ENCODE measurements at places on chromosomes 5 and 9. TPM values are rescaled to one million over a fixed set of nuclear protein-coding genes. Genes with fewer than 3 reads are reported as not detected.

GRCh38 chr5:95045181-95045965 is 239.5 kb downstream of the MCTP1 start:
- DNase-seq: no peak
- no peaks in the 10 kb centered on the region for H3K27me3 ChIP-seq
- no peak overlapping the region for H3K27ac ChIP-seq

DNA sequence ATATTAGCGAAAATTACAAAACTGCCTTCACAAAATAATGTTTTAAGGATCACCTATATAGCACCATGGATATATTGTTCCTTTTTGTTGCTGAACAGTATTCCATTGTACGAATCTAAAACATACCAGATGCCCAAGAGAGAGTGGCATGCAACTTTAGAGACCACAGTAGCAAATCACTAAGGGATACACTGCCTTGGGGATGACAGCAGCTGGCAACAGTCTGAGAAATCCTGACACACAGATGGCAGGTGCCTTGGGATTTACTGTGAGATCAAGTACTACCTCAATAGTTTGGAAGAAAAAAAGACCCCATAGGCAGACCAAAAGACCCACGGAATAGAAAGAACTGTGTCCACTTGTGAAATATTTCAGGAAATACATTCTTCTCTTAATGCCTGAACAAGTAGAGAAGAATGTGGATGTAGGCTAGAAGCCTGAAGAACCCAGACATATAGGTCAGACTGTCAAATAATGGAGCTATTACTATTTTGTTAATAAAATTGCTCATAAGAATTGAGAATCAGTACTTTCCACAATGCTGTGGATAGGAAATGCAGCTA is 53.4 kb downstream of the PLPP1 start:
- no peak for DNase-seq
- H3K4me1 ChIP-seq: no peaks in the 10 kb centered on the region

- no peaks in the 10 kb centered on the region for H3K27me3 ChIP-seq
- no peak overlapping the region for H3K27ac ChIP-seq
- no peak overlapping the region for H3K4me3 ChIP-seq
- no peaks in the 10 kb centered on the region for H3K4me1 ChIP-seq
- DNase-seq: no peak
- no peaks in the 10 kb centered on the region for H3K36me3 ChIP-seq
These were observed 42.9 kb upstream of the GALNT10 start for GRCh38 chr5:154147666-154148065.

- no peaks in the 10 kb centered on the region for H3K27me3 ChIP-seq
- H3K4me3 ChIP-seq: no peak overlapping the region
- no peaks in the 10 kb centered on the region for H3K36me3 ChIP-seq
These were observed 127.8 kb downstream of the ZNF354C start for GRCh38 chr5:179187681-179188575.

DNA sequence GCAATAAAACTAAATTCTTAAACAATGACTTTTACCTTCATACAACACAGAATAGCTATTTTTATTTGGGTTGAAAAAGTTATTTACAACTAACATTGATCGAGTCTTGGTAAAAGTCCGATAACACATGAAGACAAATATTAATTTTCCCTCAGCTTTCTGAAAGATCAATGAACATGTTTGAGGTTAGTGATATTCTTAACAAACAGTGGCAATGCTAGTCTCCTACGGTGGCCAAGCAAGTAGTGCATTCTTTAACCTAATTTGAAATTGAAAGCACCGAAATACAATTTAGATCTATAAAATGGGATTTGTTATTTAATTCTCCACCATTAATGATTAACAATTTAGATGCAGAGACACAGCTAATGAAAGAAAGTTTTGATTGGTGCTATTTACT is 435.1 kb downstream of the HCN1 start:
- H3K4me3 ChIP-seq: no peak overlapping the region
- no peak overlapping the region for H3K27ac ChIP-seq
- no peaks in the 10 kb centered on the region for H3K4me1 ChIP-seq
- DNase-seq: no peak
- H3K27me3 ChIP-seq: no peaks in the 10 kb centered on the region
- no peaks in the 10 kb centered on the region for H3K36me3 ChIP-seq

DNA sequence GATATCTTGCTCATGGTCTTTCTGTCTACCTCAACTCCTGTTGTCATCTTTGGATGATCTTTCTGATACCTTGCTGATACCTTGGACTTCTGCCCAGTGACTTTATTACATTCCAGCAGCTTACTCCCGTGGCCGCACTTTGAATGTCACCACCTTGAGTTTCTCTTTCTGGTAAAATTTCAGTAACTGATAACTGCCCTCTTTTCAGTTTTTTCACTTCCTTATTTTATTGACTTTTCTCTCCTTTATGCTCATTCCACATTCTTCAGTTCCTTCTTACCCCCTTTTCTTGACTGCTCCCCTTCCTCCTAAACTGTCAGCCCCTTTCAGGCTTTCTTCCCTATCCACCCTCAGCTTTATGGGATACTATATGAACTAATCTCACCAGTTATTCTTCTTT is 7.0 kb upstream of the FBXO4 start:
- no peaks in the 10 kb centered on the region for H3K27me3 ChIP-seq
- no peak overlapping the region for H3K27ac ChIP-seq
- no peaks in the 10 kb centered on the region for H3K4me1 ChIP-seq

- H3K4me3 ChIP-seq: no peak overlapping the region
- DNase-seq: no peak
- no peaks in the 10 kb centered on the region for H3K27me3 ChIP-seq
- no peaks in the 10 kb centered on the region for H3K36me3 ChIP-seq
These were observed 250.9 kb downstream of the SEMA5A start for GRCh38 chr5:9294793-9295465.

DNA sequence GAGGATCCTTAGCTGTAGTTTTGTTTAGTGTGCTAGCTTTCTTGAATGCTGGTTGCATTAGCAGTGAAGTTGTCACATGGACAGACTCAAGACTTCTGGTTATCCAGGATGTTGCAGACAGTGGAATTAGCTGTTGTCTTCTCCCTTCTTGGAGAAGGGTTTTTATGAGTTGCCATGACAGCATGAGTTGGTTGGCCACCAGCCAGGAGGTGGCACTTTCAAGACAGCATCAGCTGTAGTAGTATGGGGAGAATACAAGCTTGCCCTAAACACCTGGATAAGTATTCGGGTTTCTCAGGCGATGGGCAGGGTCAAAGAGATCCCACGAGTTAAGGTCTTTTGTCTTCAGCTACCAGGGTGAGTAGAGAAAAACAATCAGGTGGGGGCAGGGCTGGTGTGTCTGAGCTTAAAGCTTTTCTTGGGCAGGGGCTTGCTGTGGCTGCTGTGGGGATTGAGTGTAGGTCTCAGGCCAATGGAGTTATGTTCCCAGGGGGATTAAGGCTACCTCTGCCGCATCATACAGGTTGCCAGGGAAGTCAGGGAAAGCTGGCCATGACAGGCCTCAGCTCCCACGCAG is 7.7 kb upstream of the C5orf47 start:
- no peaks in the 10 kb centered on the region for H3K36me3 ChIP-seq
- H3K27me3 ChIP-seq: no peaks in the 10 kb centered on the region
- no peaks in the 10 kb centered on the region for H3K4me1 ChIP-seq
- H3K4me3 ChIP-seq: no peak overlapping the region
- no peak overlapping the region for H3K27ac ChIP-seq

DNA sequence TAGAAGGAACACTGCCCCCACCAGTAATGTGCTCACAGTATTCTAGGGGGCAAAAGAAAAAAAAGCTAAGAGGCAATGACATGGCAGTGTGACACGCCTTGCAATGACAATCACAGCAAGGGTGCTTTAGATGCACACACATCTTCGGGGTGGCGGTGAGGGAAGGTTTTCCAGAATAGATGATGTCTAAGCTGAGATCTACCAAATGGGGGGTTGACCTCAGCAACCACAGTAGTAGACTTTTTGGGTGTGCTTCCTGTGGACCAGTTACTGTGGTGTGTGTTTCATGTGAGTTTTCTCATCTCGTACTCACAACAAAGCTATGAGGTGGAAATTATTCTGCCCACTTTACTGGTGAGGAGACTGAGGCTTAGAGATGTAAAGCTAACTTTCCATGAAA is 10.2 kb upstream of the IL12B start:
- H3K36me3 ChIP-seq: no peaks in the 10 kb centered on the region
- H3K4me3 ChIP-seq: no peak overlapping the region
- no peaks in the 10 kb centered on the region for H3K4me1 ChIP-seq
- no peaks in the 10 kb centered on the region for H3K27me3 ChIP-seq
- no peak overlapping the region for H3K27ac ChIP-seq
- DNase-seq: no peak

DNA sequence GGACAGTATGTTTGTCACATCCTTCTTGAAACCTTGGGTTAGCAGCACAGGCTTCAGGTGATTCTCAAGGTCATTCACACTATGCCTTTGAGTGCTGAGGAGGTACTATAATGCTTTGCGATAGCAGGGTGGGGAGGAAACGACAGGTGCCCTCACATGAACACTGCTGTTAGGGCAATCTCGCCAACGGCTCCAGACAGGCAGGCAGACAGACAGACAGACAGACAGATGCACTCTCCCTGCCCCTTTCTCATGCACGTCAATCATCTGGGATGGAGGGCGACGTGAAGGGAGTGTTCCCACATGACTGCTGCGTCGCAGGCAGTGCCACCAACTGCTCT is 82.9 kb downstream of the RAPGEF1 start:
- peak overlapping the region; percentile 26 for H3K27ac ChIP-seq
- H3K4me3 ChIP-seq: no peak overlapping the region
- no peak for DNase-seq
- H3K4me1 ChIP-seq: peaks cover 6% of the 10 kb centered on the region
- no peaks in the 10 kb centered on the region for H3K27me3 ChIP-seq

GRCh38 chr5:16930496-16930895 is 5.6 kb downstream of the MYO10 start:
- no peak overlapping the region for H3K27ac ChIP-seq
- H3K36me3 ChIP-seq: no peaks in the 10 kb centered on the region
- no peak overlapping the region for H3K4me3 ChIP-seq
- H3K27me3 ChIP-seq: no peaks in the 10 kb centered on the region
- no peak for DNase-seq

- peaks cover 4% of the 10 kb centered on the region for H3K4me1 ChIP-seq
- no peak within 1 kb of the TSS for H3K27ac ChIP-seq
- H3K36me3 ChIP-seq: no peaks in the 10 kb centered on the region
- H3K27me3 ChIP-seq: no peaks in the 10 kb centered on the region
- DNase-seq: no peak
These were observed at the start of gene CTNND2 for GRCh38 chr5:11904265-11904906. CTNND2 (minus strand) TSS chr5:11904446; CDS start chr5:11903853, 593 bp downstream.

- no peaks in the 10 kb centered on the region for H3K36me3 ChIP-seq
- no peaks in the 10 kb centered on the region for H3K4me1 ChIP-seq
- H3K27me3 ChIP-seq: no peaks in the 10 kb centered on the region
- H3K4me3 ChIP-seq: no peak overlapping the region
- H3K27ac ChIP-seq: no peak overlapping the region
- DNase-seq: no peak
These were observed 159.7 kb upstream of the TLX3 start for GRCh38 chr5:171149333-171149732.

GRCh38 chr5:159262472-159262858 is 625 bp upstream of the UBLCP1 start:
- no peaks in the 10 kb centered on the region for H3K27me3 ChIP-seq
- no peaks in the 10 kb centered on the region for H3K4me1 ChIP-seq
- DNase-seq: no peak
- peak overlapping the region; percentile 90 for H3K4me3 ChIP-seq
- no peaks in the 10 kb centered on the region for H3K36me3 ChIP-seq
- peak overlapping the region; percentile 92 for H3K27ac ChIP-seq

GRCh38 chr5:172064358-172064757 is 57.9 kb upstream of the FBXW11 start:
- DNase-seq: no peak
- H3K36me3 ChIP-seq: no peaks in the 10 kb centered on the region

DNA sequence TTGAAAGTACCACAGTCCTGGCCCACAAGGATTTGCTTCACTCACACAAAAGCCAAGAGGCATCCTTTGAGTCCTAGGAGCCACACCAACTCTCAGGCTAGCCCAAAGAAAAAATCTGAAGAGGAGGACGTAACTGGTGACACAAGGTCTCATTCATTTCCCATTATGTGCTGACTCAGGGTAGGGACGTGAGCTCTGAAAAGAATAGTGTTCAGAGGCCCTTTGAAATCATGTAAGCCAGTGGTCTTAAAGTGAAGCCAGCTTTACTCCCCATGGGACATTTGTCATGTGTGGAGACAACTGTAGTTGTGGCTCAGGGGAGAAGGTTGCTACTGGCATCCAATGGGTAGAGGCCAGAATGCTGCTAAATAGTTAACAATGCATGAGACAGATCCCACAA is 332.4 kb downstream of the KCTD16 start:
- DNase-seq: no peak
- H3K4me1 ChIP-seq: no peaks in the 10 kb centered on the region
- no peak overlapping the region for H3K4me3 ChIP-seq
- H3K36me3 ChIP-seq: no peaks in the 10 kb centered on the region

DNA sequence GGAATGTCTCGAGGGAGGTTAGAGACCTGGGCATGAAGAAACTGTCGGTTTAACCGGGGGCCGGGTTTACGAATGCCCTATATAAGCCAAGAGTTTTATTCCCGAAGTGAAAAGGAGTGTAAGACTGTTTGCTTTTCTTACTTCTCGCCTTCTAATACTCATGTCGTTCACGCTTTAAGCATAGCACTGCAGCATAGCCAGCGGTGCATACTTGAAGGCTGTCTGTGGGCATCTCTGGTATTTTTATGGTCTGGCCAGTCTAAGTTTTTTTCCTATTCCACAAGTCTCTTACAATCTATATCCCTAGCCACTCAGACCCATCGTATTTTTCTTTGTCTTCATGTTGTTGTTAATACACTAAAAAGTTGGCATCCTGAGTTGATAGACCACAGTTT is 1.2 kb downstream of the UHRF2 start:
- no peaks in the 10 kb centered on the region for H3K4me1 ChIP-seq
- DNase-seq: no peak
- H3K36me3 ChIP-seq: no peaks in the 10 kb centered on the region
- peak overlapping the region; percentile 90 for H3K27ac ChIP-seq
- no peaks in the 10 kb centered on the region for H3K27me3 ChIP-seq

DNA sequence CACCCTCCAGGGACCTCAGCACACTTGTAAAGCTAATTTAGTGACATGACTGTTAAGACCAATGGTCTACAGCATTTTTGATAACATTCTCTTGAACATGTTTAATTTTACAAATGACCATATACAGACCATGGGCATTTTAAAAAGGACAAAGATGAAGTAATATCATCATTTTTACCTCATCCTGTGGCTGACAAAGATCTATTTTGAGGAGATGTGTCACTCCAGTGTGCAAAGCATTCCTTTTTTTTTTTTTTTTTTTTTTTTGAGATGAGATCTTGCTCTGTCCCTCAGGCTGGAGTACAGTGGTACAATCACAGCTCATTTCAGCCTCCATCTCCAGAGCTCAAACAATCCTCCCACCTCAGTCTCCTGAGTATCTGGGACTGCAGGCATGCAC is 118.2 kb upstream of the TBC1D2 start:
- H3K27me3 ChIP-seq: no peaks in the 10 kb centered on the region
- no peak overlapping the region for H3K4me3 ChIP-seq
- no peak overlapping the region for H3K27ac ChIP-seq
- H3K36me3 ChIP-seq: no peaks in the 10 kb centered on the region
- no peaks in the 10 kb centered on the region for H3K4me1 ChIP-seq

GRCh38 chr5:55868846-55869245 is 17.7 kb downstream of the IL31RA start:
- no peaks in the 10 kb centered on the region for H3K36me3 ChIP-seq
- DNase-seq: no peak

Gene PDE6A
- total RNA-seq: not detected

Gene PHYHD1
- total RNA-seq: 67.0 TPM

Gene NTNG2
- total RNA-seq: 1.9 TPM

Gene ORM2
- total RNA-seq: not detected

Gene NPR3
- 1.9 TPM for total RNA-seq

Gene PCDHGA9
- 7.8 TPM for total RNA-seq

Gene PRR7
- total RNA-seq: 2.0 TPM

Gene TAF11L5
- not detected for total RNA-seq

Gene C5orf52
- not detected for total RNA-seq

Gene SVEP1
- total RNA-seq: 99.0 TPM

Gene SOX30
- total RNA-seq: not detected

Gene TSSK1B
- 0.73 TPM for total RNA-seq

Gene PCDHGA8
- 7.2 TPM for total RNA-seq
